ENCODE measurements at places on chromosomes 1 and 21.

DNA sequence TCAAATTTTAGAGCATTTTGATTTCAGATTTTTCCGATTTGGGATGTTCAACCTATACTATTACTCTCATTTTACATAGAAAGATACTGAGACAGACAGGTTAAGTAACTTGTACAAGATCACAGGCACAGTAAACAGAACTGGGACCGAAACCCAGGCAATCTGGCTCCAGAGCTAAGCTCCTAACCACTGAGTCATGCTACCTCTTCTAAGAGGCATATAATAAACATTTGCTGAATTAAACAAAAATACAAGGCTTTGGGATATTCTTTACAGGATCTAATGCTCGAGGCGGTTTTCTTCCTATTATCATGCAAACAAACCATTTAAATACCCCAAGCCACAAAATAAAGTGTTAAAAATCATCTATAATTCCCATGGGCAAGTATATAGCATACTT is 50.3 kb downstream of the MCOLN2 start:
- DNase-seq: no peak

DNA sequence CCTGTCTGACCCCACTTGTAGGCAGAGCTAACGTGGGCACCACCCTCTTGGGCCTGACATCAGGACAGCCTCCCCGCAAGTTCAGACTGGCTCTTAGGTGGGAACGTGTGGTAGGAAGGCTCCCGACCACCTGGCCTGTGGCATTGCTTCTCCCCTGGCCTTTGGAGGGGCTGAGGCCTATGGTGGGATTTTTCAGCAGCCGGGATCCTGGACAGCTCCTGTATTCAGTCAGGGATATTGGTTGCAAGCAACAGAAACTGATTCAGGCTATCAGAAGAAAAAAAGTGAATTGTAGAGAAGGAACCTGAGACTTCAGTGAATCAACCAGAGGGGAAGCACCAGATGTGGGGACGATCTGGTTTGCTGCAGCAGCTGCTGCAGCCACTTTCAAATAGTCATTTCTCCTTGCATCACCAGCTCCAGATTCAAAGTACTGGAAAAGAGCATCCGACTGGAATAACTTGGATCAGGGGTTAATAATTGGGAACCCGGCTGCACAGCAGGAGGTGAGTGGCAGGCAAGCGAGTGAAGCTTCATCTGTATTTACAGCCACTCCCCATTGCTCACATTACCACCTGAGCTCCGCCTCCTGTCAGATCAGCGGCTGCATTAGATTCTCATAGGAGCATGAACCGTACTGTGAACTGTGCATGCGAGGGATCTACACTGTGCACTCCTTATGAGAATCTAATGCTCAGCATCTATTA is 5.9 kb downstream of the RNF186 start:
- no peak for DNase-seq

- peak; percentile 22 for DNase-seq
Observed at GRCh38 chr1:204989266-204990058, 53.5 kb upstream of the CNTN2 start.

- DNase-seq: no peak
Observed at GRCh38 chr1:16177306-16177705, 21.4 kb upstream of the EPHA2 start.

GRCh38 chr1:33443705-33444180 is 12.8 kb upstream of the PHC2 start:
- no peak for DNase-seq

DNA sequence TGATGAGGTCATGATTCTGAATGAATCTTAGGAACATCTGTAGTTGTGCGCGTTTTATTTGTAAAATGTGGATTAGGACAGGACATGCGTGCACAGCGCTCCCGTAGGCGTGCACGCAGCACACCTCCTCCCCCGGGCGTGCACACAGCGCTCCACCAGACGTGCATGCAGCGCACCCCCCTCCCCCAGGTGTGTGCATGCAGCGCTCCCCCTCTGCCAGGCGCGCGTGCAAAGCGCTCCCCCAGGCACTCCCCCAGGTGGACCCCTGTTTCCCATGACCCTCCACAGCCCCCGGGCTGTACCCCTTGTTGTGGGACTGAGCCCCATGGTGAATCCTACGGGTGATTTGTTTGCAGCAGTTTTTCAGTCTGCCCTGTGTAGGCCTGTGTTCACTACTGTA is 61.6 kb downstream of the S100B start:
- no peak for DNase-seq

- no peak for DNase-seq
Observed at GRCh38 chr1:45953934-45954847, 150.8 kb downstream of the MAST2 start.

DNA sequence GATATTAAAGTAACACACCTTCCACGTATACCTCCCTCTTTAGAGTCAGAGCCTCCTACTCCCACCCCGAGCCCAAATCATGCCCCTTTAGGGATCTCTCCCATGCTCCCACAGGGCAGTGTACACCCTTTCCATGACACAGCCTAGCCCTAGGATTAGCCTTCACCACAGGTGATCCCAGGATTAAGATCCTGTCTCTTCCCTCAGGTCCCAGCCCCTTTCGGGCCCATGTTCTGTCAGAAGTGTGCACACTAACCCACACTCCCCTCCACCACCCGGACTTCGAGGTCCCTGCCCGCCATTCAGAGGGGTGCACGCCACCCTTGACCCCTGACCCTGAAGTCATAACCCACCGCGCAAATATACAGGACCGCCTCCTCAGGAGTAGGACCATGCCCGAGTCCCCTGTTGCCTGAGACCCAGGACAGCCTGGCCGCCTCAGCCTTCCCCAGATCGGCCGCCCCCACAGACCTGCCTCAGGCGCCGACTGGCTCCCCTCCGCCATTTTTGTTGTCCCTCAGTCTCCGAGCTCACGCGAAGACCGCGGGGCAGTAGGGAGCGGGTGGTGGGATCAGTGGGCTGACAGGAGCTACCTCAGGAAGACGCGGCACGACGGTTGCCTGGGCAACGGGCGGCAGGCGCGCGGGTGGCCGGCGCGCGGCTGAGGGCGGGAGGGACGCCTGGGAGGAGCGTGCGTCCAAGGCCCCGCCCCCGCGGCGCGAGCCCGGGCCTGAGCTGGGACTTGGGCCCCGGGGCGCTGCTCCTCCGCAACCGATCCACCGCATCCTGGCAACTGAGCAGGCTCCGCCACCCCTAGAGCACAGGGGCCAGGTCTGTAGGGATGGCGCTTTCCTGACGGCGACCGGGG is at the start of gene AGBL4:
AGBL4 (minus strand) TSS at position 663 of the 868 bp plus-strand sequence.
- no peak for DNase-seq

DNA sequence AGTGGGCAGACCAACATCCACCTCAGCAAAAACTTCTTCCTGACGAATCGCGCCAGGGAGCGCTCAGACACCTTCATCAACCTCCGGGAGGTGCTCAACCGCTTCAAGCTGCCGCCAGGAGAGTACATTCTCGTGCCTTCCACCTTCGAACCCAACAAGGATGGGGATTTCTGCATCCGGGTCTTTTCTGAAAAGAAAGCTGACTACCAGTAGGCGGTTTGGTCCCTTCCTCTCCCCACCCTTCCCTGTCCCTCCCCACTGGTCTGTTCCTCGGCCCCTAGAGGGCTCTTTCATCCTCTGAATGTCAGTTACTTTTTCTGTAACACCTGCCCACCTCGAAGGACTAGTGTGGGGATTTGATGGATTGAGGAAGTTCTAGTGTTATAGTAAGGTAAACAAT is 46.9 kb downstream of the CAPN2 start:
- no peak for DNase-seq

DNA sequence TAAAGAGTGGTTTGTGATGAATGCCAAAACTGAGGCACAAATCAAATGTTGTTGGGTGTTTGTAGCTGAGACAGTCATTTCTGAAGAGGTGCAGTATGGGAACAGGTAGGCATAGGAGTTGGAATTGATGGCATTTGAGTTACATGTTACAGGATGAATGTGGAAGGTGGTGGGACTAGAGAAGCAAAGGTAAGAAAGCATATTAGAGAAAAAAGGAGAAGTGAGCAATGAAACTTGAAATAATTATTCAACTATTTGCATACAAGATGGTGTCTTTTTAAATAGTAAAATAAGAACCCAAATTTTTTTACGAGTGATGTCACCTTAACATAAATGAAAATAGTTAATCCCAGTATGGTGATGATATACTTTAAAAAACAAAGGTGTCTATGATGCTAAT is 40.2 kb upstream of the METTL18 start:
- DNase-seq: no peak

DNA sequence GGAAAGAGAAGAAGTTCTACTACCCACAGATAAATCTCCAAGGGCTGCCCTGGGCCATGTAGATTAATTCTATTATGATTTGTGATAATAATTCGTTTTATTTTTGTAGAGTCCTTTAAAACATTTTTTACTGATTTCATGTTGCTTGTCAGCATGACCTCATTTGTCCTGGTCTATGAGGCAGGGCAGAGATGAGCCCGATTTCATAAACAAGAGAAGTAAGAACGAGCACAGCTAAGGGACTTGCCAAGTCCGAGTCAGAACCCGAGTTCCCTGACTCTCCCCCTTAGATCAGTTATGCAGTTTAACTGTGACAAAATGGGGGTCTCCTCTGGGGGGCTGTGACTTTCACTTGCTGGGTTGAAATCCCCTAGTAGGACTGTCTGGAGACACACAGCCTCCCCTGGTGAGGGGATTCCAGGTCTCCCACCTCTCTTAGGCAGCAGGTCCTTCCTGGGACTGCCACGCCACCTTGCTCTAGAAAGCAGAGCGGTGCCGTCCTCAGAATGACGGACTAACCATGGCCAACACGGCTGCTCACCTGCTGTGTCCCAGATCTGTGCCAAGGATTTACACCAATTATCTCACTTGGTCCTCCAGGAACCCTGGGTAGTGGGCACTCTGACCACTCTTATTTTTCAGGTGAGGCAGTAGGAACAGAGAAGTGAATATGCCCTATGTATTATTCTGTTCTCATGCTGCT is 31.0 kb upstream of the SOX13 start:
- no peak for DNase-seq

DNA sequence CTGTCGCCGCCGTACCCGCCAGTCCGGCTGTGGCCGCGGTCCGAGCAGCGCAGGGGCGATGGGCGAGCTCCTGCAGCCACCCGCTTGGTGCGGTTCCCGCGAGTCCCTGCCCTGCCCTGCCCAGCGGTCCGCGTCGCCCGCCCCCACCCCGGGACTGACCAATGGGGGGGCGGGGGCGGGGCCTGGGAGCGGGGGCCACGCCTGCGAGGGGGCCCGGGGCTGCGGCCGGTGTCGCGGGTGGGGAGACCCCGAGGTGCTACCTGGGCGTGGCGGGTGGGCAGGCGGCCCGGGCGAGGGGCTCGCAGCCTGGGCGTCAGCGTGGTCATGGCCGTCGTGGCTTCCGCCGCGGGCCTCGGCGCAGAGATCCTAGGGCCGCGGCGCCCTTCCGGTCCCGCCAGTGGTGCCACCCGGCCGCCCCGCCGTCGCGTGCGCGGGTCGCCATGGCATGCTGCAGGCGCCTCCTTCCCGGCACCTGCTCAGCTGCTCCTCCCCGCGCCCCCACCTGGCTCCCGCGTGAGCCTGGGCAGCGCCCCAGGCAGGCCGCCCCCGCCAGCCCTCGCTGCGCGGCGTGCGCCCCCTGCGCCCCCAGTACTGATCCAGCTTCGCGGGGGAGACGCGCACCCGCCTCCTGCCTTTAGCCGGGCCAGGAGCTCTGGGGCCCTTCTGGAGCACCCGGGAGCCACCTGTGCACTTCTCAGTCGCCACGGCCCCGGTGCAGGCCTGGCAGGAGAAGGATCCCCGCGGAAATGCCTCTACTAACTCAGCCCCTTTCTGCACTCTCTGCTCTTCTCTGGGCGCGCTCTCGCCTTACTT is at the start of gene BMP8B:
BMP8B (minus strand) TSS at position 108 of the 813 bp plus-strand sequence. CDS start 380 bp downstream, outside the sequence.
- peak; percentile 33 for DNase-seq

GRCh38 chr1:33348194-33348593 is 27.3 kb upstream of the A3GALT2 start:
- DNase-seq: no peak

GRCh38 chr1:23889074-23889473 is 21.0 kb upstream of the FUCA1 start:
- DNase-seq: no peak

DNA sequence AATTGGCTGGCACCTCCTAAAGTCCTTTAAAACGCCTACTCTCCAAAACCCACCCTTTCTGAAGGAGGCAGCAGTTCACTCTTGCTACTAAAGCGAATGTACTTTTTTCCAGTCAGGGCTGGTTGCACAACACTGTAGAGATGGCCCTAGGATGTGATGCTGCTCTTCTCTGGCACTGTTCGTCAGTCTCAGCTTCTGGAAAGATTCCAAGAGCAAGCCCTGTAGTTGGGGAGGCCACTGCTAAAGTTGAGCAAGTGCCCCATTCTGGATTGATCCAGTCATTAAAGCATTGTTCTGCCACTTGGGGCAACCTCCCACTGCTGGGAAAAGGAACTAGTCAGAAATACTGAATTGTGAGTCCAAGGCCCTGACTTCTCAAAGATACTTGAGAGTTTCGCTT is 28.5 kb upstream of the KCNQ4 start:
- no peak for DNase-seq

DNA sequence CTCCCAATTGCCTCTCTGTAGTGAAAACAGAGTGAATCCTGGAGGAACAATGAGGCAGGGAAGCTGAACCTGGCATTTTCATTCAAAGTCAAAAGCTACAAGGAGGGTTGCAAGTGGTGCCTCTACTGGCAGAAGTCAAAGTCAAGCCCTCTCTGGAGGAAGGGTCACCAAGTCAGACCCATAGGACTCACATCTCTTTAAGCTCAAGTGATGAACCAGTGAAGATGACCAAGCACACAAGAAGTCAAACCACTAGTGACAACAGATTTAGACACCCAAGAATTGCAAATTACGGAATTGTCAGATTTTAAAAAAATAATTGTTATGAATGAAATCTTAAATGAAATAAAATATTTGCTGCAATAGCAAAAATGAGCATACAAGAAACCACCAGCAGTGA is 81.1 kb upstream of the ATP1B1 start:
- DNase-seq: no peak

DNA sequence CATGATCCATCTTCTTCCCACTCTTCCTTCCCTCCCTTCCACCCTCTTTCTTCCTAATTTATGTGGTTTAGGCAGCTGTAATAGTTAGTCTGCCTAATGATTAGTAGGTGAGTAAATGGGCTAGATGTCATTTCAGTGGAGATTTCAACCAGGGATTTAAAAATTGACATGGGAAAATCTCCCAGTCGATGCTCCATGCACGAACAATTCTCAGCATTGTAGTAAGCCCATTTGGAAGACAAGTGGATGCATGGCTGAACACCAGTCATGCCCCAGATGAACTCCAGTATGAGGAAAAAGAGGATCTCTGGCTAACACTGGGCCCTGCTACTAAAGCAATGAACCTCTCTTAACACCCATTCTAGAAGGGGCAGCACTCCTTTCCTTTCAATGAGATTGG is 25.3 kb downstream of the CHI3L2 start:
- no peak for DNase-seq

- no peak for DNase-seq
Observed at GRCh38 chr1:66415281-66415680, 118.7 kb upstream of the SGIP1 start.

DNA sequence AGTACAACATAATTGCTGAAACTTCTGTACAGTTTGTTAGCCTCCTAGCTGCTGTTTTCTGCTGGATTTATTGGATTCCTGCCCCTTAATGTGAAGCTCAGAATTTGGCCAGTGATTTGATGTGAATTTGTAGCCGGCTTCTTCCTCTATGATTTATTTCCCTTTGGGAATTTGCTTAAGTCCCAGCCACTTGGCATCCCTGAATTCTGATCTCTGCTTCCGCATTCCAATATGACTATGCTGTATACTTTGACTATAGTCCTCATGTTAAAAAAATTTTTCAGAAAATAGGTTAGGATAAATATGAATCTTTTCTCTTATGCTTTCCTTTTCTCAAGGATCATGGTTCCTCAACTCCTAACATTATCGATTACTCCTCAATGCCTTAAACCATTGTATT is 12.4 kb upstream of the LRIF1 start:
- no peak for DNase-seq
